ENCODE measurements at places on chromosomes 1 and 21. TPM values are rescaled to one million over a fixed set of nuclear protein-coding genes. Genes with fewer than 3 reads are reported as not detected.

KRTAP23-1 gene
- total RNA-seq, result not detected

HSF2BP gene
- 3.5 TPM for total RNA-seq

ZNF496 gene
- total RNA-seq, result 30.0 TPM

ATPAF1 gene
- total RNA-seq, result 33.2 TPM

LEMD1 gene
- not detected for total RNA-seq

CR1L gene
- not detected for total RNA-seq

JAM2 gene
- 6.6 TPM for total RNA-seq

Measured in chondrocyte (in vitro differentiated cells).